Caco-2 (cell line): ENCODE measurements at places on chromosomes 7 and 10. TPM values are rescaled to one million over a fixed set of nuclear protein-coding genes. Genes with fewer than 3 reads are reported as not detected.

- H3K36me3 ChIP-seq = no peaks in the 10 kb centered on the region
- H3K4me1 ChIP-seq = no peaks in the 10 kb centered on the region
- H3K27ac ChIP-seq = no peak overlapping the region
These were observed 19.7 kb downstream of the UBE3C start for GRCh38 chr7:157158400-157158799.

- H3K27me3 ChIP-seq = no peaks in the 10 kb centered on the region
- H3K4me3 ChIP-seq = no peak overlapping the region
- no peaks in the 10 kb centered on the region for H3K36me3 ChIP-seq
- H3K27ac ChIP-seq = no peak overlapping the region
- peak; percentile 57 for DNase-seq
These were observed 84.0 kb downstream of the ANLN start for GRCh38 chr7:36473454-36474282.

DNA sequence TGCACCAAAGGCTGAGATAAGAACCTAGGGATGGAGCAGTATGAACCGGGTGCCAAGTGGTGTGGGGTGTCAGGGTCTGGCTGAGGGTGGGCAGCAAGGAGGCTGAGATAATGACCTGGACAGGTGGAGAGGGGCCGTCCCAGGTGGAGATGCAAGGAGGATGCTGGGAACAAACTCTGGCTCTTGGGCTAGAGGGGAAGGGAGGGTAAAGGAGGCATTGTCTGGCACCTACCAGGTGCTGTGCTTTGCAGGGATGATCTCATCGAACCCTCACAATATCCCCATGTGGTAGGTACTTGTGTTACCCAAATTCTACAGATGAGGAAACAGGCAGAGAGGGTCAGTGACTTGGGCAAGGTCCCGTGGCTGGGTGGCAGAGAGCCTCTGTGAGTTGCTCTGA is 19.9 kb upstream of the HOXA13 start:
- no peaks in the 10 kb centered on the region for H3K4me1 ChIP-seq
- no peak overlapping the region for H3K27ac ChIP-seq
- no peaks in the 10 kb centered on the region for H3K27me3 ChIP-seq
- H3K36me3 ChIP-seq = no peaks in the 10 kb centered on the region

GRCh38 chr10:129942391-129942790 is 21.7 kb downstream of the EBF3 start:
- no peak for DNase-seq
- H3K4me3 ChIP-seq = no peak overlapping the region
- H3K27ac ChIP-seq = no peak overlapping the region

DNA sequence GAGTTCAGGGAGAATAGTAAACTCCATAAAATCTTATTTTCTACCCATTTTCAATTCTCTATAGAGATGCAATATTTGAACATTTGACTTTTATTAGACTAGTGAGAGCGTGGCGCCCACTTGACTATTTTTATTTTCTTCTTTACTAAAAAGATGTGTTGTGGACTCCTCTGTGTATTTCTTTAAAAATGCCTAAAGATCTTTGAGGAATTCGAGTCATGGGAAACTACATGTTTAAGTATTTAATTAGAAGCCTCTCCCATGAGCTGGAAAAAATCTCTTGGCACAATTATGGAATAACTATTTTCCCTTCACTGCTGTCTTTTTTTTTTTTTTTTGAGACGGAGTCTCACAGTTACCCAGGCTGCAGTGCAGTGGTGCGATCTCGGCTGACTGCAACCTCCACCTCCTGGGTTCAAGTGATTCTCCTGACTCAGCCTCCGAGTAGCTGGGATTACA is 124.2 kb downstream of the ARHGAP12 start:
- no peaks in the 10 kb centered on the region for H3K27me3 ChIP-seq
- no peak overlapping the region for H3K27ac ChIP-seq
- no peak for DNase-seq

Gene PDE1C
- total RNA-seq = not detected in 2 replicates

Gene GPR85
- not detected in 2 replicates for total RNA-seq

DNA sequence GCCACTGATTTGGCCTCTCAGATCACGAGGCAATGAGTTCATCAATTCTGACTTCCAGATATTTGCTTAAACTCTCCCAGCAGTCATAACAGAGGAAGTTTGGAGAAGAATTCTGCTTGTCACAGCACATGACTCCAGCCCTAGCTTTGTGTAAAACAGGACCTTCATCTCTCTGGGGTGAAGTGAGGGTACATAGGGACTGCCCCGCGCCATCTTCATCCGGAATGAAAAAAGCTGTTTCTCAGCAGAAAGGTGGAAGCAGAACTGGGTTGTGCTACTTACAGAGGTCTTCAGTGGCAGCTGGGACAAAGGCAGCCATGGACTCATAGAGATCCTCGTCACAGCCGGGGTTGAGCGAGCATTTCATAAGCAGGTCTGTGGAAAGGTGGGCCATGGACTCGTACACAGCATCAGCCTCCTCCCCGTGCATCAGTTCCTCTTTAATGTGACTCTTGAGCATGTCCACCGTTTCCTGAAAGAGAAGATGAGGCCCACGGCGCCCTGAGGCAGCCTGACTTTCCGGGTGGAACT is 58.4 kb upstream of the TM9SF3 start:
- no peaks in the 10 kb centered on the region for H3K36me3 ChIP-seq
- DNase-seq = no peak
- peaks cover 4% of the 10 kb centered on the region; the same call in 1 of the 2 replicates for H3K4me1 ChIP-seq
- no peak overlapping the region for H3K4me3 ChIP-seq
- no peak overlapping the region for H3K27ac ChIP-seq

- H3K4me1 ChIP-seq = no peaks in the 10 kb centered on the region
- H3K27me3 ChIP-seq = peaks cover 1% of the 10 kb centered on the region; the same call in 1 of the 2 replicates
- H3K36me3 ChIP-seq = no peaks in the 10 kb centered on the region
- H3K4me3 ChIP-seq = no peak overlapping the region
These were observed 60.0 kb downstream of the VSTM4 start for GRCh38 chr10:49055221-49055849.

DNA sequence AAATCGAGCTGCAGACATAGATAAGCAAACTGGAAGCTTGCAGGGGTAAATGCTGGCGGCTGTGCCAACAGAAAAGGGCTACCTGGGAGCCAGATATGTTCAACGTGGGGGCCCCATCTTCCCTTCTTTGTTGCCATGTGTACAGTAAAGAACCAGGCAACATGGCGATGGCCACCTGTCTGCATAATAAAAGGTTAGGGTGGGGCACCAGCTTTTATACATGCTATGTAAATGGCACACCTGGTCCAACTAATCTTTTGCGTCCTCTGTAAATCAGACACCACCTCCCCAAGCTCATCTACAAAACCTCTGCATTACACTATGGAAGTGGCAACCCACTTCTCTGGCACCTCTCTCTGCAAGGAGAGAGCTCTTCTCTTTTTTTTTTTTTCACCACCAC is 13.9 kb downstream of the BUD31 start:
- no peak for DNase-seq
- no peak overlapping the region for H3K4me3 ChIP-seq
- H3K4me1 ChIP-seq = 0 out of 2 replicates have a peak, but pooled peaks cover 5% of the 10 kb centered on the region
- H3K27ac ChIP-seq = peak overlapping the region; percentile 28

Gene SLC26A4
- total RNA-seq = not detected in 2 replicates

Gene SUN3
- total RNA-seq = not detected in 2 replicates

Gene GUSB
- total RNA-seq = 71.3 and 80.0 TPM in 2 replicates

DNA sequence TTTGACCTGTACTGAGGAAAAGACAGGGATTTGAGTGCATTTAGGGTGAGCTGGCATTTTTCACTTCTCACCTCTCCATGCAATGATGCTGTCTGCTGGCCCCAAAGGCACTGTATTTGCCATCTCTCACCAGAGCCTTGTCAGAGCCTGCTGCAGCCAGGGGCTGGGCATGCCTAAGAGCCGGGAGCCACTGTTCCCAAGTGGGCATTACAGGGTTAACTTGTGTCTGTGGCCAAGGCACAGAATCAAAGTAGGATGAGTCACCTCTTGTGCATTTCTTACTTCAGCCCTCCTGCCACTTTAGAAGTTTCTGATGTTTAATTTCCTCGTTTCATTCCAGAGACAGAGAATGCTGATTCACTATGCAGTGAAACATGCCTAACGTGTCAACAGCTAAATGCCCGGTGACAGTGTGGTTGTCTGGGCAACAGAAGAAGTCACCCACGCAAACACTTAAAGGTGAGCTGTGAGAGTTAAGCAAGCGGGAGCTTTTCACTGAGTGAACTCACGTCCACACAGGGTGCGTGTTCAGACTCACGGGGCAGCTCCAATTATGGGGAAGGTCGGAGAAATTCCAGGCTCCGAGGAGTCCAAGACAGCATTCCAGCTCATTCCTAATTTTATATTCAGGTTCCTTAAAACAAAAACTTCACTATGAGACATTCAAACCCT is 57.1 kb upstream of the IGFBP3 start:
- H3K4me3 ChIP-seq = no peak overlapping the region
- H3K4me1 ChIP-seq = peaks cover 21% of the 10 kb centered on the region

Gene SPDYE6
- total RNA-seq = not detected in 2 replicates

GRCh38 chr10:102511583-102512274 is 8.0 kb downstream of the SUFU start:
- no peaks in the 10 kb centered on the region for H3K27me3 ChIP-seq
- no peak for DNase-seq
- H3K36me3 ChIP-seq = no peaks in the 10 kb centered on the region
- no peak overlapping the region for H3K27ac ChIP-seq

DNA sequence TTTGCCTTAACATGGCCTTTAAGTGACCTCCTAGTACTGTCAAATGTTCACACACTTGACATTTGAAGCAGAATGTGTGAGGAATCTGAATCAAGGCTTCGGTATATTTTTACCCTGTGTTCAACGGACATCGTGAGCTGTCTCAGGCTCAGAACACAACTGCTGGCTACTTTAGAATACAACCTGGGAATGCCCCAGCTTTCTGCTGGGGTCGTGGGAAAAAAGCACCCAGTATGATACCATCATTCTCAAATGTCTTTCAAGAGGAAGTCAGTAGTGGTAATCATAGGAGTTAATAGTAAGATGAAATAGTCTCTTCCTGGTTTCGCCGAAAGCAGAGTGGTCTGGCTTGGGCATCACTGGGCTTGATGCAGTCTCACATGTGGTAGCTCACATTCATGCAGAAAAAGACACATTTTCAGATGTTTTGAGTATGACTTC is 67.2 kb downstream of the CREB5 start:
- no peaks in the 10 kb centered on the region for H3K27me3 ChIP-seq
- H3K27ac ChIP-seq = no peak overlapping the region
- peaks cover 41% of the 10 kb centered on the region for H3K4me1 ChIP-seq
- DNase-seq = no peak
- no peak overlapping the region for H3K4me3 ChIP-seq

GRCh38 chr10:122490786-122491680 is 29.7 kb downstream of the HTRA1 start:
- H3K4me3 ChIP-seq = no peak overlapping the region
- H3K27ac ChIP-seq = no peak overlapping the region
- no peaks in the 10 kb centered on the region for H3K36me3 ChIP-seq
- H3K27me3 ChIP-seq = no peaks in the 10 kb centered on the region
- no peaks in the 10 kb centered on the region for H3K4me1 ChIP-seq
- no peak for DNase-seq

- H3K4me3 ChIP-seq = no peak overlapping the region
- DNase-seq = no peak
- no peaks in the 10 kb centered on the region for H3K27me3 ChIP-seq
- H3K36me3 ChIP-seq = no peaks in the 10 kb centered on the region
- H3K27ac ChIP-seq = no peak overlapping the region
These were observed 122.3 kb downstream of the PPP1R3A start for GRCh38 chr7:113796557-113796956.

GRCh38 chr7:8491106-8491505 is 57.7 kb downstream of the NXPH1 start:
- no peak overlapping the region for H3K27ac ChIP-seq
- H3K27me3 ChIP-seq = no peaks in the 10 kb centered on the region
- DNase-seq = no peak

- no peaks in the 10 kb centered on the region for H3K36me3 ChIP-seq
- H3K27ac ChIP-seq = no peak overlapping the region
- no peak for DNase-seq
These were observed 123.0 kb downstream of the GPR85 start for GRCh38 chr7:112963634-112964033.

- DNase-seq = no peak
- H3K27me3 ChIP-seq = no peaks in the 10 kb centered on the region
- no peak overlapping the region for H3K4me3 ChIP-seq
- no peaks in the 10 kb centered on the region for H3K36me3 ChIP-seq
These were observed 69.4 kb downstream of the SAMD9 start for GRCh38 chr7:93048136-93048930.
